SHP77 treated with DMSO at 0.1 percent for 48 hours (cell line): ENCODE measurements at places on chromosomes 2 and 18.

- no peak for DNase-seq
Observed at GRCh38 chr18:13316063-13316462, 97.5 kb downstream of the LDLRAD4 start.

DNA sequence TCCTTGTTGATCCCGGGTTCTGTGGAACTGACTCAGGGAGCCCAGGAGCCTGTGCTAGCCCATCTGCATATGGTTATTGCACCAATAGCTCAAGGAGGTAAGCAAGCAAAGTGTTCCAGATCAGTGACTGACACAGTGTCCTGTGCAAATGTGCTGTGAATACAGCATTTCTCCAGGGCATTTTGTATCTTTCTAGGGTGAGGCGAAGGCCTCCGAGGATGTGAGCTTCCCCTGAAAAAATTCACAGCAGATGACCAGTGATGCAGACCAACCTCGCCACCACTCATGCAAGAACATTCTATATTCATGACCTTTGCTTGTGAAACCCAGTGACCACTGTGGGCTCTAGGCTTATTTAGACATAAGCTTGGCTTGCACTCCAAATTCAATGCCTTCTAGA is 15.2 kb upstream of the NT5DC4 start:
- no peak for DNase-seq

- no peak for DNase-seq
Observed at GRCh38 chr2:133247631-133248030, 320.6 kb downstream of the NCKAP5 start.

DNA sequence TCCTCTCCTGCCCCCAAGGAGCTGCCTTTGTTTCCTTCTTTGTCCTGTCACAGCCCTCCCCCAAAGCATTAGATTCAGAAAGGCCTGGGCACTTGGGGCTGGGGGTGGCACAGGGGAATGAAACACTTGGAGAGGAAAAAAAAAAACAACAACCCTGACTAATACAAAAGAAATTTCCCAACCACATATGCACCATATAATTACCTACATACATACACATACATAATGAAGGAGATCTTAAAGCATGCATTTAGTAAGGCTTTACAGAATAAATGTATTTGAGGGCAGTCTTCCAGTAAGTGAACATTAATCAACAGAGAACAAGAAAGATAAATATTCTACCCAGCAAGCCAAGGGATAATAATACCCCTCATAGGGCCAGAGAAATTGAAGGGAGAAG is 70.0 kb upstream of the PPP1CB start:
- DNase-seq: no peak
